ENCODE measurements at places on chromosomes 16 and 17.

GRCh38 chr17:74921026-74921681 lies 1.9 kb downstream of the USH1G start:
- DNase-seq = no peak

- DNase-seq = no peak
Observed at GRCh38 chr16:4338712-4339299, 12.3 kb downstream of the PAM16 start.

DNA sequence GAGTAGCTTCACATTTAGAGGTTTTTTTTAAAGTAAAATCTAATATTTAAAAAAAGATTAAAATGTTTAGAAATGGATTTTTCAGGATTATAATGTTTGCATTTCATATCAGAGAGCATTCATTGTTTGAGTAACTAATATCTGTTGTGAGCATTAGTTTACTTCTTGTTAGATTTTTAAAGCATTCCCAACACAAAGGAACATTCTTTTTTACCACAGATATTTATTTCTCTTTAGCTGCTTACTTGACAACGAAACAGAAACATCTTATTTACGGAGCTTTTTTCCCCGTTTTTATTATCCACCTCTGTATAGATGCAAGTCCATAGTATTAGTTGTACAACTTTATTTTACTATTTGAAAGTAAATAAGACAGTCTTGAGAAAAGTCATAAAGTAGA lies 53.0 kb downstream of the NFAT5 start:
- DNase-seq = no peak

DNA sequence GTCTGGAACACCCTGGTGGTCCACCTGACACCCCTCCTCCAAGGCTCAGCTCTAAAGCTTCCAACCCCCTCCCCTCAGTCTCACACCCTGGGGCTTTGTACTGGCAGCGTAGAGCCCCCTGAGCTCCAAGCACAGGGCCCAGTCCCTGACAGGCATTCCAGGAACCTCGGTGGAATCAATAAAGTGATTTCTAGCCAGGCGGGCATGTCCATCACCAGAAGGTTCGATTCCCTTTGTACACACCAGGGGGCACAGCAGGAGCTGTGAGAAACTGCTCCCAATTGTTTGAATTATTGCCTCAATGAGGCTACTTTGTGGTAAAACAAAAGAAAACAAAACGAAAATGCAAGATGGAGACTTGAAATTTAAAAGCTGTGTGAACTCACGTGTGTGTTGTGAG lies 51.8 kb downstream of the SMPD3 start:
- peak; percentile 51 for DNase-seq

DNA sequence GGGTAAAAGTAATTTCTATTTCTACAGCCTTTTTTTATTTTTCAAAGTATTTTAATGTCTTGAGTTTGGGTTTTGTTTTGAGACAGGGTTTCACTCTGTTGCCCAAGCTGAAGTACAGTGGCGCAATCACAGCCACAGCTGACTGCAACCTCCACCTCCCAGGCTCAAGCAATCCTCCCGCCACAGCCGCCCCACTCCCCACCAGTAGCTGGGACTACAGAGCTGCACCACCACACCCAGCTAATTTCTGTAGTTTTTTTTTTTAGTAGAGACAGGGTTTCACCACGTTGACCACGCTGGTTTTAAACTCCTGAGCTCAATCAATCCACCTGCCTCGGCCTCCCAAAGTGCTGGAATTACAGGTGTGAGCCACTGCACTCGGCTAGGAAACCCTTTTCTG lies 44.0 kb downstream of the TUBD1 start:
- no peak for DNase-seq

GRCh38 chr17:39706921-39707337 lies 7.1 kb downstream of the ERBB2 start:
- DNase-seq = no peak

DNA sequence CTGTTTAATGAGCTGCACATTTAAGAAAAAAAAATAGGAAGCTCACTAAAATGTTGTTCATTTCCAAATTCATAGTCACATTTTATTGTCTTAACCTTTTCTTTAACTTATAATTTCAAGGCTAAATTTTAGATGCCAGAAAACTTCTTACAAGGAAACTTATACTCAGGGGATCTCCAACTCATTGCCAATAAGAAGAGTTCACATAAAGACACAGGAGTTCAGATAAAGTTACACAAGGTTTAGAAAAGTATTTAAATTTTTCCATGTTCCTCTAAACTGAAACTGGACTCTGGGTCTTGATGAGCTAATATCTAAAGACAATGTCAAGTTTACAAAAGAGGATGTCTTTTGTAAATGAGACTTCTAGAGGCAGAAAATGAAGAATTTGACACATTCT lies 190.7 kb upstream of the KCNJ16 start:
- no peak for DNase-seq

- no peak for DNase-seq
Observed at GRCh38 chr17:61009663-61010062, 332.0 kb downstream of the BCAS3 start.

DNA sequence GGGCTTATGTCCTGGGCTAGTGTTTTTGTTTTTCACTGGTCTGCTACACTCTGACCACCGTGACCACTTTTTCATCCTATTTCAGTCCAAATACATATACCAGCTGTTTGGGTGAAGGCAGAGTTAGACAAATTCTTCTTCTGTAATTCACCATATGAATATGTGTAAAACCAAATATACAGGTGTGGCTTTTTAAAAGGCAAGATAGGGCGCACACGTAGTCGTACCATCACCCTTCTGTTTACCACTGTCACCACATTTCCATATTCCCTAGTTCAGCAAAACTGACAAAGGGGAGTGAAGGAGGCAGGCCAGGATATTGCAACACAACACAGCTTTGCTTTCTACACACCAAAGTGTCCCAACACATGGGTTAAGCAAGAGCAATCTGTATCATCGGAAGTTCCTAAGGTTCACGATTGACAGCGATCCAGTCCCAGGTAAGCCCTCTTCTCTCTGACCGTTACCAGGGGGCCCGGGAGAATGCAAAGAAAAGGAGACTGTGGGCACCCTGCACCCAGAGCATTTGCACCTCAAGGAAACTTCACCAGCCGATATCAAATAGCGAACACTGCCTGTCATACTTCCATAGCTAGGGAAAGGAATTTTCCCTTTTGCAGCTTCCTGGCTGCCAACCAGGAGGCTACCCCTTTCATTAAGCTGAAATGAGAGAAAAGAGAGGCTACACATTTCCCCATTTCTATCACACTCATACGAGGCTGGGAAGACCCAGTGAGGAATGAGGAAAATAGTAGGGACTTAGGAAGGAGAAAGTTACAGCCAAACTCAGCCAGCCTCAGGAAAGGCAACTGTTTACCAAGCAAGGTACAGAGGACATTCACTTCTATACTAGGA lies 23.1 kb downstream of the CREBBP start:
- DNase-seq = no peak

GRCh38 chr17:35932586-35932985 lies 2.0 kb upstream of the RDM1 start:
- DNase-seq = no peak

DNA sequence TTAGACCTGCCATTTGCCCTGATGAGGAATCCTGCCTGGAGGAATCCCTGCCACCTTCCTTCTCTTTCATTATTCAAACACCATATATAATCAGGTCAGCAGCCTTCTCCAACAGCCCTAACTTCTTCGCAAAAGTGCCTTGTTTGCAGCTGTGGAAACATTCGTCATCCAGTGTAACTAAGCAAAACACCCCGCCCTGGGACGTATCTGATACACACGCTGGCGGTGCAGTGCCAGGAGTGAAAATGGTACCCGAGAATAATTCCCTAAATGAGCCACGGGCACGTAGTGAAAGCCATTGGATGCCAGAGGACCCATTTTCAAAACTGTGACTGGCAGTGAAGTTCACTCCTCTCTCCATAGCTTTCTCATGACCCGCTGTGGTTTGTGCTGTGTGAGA lies 73.7 kb downstream of the IRX3 start:
- DNase-seq = no peak

DNA sequence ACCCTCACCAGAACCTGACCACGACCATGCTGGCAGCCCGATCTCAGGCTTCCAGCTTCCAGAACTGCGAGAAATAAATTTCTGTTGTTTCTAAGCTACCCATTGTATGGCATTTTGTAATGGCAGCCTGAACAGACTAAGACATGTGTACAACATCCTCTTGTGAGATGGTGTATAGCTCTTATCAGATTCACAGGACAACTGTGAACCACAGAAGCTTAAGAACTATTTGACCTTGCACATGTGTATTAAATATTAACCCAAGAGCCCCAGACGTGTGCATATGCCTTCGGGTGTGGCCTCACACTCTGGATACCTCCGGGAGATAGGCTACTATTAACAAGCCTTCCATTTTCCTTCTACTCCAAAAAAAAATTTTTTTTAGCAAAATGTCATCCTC lies 248.9 kb downstream of the SLC39A11 start:
- DNase-seq = no peak

GRCh38 chr16:87436225-87437172 lies 44.4 kb downstream of the MAP1LC3B start:
- DNase-seq = no peak

- no peak for DNase-seq
Observed at GRCh38 chr17:82094931-82095776, 2.9 kb downstream of the FASN start.

DNA sequence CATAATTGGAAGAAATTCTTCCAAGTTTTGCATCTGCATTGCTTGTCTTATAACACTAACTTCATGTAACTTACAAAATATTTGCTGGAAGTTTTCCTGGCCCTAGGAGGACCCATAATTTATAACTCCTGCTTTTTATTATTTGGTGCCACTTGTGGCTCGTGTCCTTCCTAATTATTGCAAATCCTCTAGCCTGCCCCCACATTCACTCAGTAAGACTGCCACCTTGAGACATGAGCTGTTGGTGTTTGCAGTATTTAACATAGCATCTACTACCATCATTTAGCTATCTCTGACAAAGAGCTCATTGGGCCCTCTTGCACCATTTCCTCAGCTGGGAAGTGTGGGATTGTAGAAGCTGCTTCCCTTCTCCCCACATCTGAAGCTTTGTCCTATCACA lies 49.5 kb downstream of the FTO start:
- DNase-seq = no peak

- no peak for DNase-seq
Observed at GRCh38 chr17:55588446-55589242, 77.4 kb upstream of the SMIM36 start.

DNA sequence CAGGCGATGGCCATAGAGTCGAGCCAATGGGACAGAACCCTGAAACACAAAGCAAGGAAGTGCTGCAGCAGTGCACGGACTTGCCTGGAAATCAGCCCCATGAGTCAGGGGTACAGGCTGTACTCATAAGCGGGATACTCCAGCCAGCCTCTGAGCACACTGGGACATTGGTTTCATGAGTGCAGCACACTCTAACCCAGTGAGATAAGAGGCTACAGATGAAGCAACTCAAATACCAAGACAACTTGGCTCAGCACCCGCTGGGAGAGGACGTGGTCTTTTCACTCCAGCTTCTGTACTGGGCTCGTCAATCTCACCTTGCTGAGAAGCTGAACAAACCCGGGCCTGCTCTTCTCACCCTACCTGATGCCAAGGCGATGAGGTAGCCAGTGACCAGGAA lies 98.2 kb downstream of the AXIN2 start:
- DNase-seq = no peak

DNA sequence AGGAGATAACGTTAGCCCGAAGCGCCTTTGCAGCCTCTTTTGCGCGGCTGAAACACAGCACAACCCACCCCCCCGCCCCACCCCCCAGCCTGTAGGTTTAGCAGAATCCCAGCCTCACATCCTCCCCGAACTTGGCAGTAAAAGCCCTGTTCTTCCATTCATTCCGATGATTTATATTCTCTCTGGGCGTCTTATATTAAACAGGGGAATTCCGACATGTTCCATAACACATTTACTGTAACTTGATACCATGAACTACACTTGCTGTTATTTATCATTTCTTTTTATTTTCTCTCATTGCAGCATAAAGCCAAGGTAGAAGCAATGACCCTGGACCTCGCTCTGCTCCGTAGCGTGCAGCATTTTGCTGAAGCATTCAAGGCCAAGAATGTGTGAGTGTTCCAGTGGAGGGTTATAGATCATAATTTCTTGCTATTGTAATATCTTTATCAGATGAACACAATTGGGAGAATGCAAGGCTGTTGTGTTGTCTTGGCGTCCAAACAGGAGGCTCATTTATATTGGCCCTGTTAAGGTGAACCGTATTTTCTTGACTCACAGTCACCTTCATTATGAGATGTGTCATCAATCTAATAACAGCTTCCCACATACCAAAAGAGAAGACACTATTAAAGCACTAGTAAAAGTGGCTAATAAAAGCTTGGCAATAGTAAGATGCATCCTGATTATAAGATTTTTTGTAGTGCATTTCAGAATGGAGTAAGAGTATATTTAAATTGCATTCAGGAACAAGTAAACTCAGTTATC lies 287.3 kb downstream of the WWOX start:
- no peak for DNase-seq

DNA sequence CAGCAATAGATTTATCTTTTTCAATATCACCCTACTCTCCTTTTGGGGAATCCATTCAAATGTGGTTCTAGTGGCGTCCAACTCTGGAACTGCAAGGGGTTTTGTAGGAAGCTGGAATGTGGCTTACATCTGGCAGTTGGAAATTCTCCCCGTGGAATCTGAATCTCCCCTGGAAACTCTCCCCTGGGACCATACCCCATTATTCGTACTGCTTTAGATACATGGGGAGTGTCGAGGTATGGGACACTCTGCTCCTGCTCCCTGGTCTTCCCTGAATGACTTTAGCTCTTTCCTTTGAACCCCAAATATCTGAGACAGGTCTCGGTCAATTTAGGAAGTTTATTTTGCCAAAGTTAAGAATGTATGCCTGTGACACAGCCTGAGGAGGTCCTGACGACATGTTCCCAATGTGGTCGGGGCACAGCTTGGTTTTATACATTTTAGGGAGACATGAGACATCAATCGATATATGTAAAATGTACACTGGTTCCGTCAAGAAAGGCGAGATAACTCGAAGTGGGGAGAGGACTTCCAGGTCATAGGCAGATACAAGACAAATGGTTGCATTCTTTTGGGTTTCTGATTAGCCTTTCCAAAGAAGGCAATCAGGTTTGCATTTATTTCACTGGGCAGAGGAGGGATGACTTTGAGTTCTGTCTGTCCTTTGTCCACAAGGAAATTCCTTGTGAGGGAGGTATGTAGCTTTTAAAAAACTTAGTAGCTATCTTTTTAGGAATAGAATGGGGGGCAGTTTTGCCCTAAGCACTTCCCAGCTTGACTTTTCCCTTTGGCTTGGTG lies 89.1 kb upstream of the CORO6 start:
- no peak for DNase-seq
